ENCODE measurements at places on chromosomes 3 and 15.

DNA sequence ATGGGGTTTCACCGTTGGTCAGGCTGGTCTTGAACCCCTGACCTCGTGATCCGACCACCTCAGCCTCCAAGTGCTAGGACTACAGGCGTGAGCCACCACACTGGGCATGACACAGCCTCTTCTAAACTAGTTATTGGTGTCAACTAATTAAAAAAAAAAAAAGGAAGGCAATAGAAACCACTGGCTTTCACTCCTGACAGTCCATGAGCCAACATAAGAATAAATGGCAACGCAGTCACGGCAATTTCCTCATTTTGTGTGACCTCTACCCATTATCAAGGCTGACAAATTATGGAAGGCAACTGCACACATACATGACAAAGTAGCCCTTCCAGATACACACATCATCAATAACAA lies 5.9 kb downstream of the ARHGEF3 start:
- DNase-seq = no peak

DNA sequence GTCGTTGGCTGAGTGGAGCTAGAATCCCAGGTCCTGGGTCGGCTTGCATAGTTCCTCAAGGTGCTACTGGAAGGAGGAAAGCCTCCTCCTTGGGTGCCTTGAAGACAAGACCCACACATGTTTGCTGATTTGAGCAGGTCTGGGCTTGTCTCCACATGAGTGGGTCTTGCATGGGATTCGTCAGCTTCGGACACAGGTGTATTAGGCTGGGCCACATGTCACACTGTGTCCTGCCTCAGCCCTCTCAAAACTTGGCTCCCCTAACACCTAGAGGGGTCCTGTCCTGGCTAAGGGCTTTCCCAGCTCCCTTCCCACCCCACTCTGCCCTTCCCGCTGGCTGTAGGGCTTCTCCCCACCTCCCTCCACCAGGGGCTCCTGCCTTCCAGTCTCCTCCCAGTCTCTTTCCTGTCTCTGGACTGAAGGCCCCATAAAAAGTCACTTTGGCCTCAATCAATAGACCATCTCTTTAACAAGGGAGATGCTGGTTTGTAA lies 73.0 kb upstream of the ADPGK start:
- no peak for DNase-seq

GRCh38 chr3:133271539-133271938 lies 128.3 kb upstream of the BFSP2 start:
- no peak for DNase-seq

- no peak for DNase-seq
Observed at GRCh38 chr3:147574621-147575020, 165.5 kb downstream of the ZIC1 start.

DNA sequence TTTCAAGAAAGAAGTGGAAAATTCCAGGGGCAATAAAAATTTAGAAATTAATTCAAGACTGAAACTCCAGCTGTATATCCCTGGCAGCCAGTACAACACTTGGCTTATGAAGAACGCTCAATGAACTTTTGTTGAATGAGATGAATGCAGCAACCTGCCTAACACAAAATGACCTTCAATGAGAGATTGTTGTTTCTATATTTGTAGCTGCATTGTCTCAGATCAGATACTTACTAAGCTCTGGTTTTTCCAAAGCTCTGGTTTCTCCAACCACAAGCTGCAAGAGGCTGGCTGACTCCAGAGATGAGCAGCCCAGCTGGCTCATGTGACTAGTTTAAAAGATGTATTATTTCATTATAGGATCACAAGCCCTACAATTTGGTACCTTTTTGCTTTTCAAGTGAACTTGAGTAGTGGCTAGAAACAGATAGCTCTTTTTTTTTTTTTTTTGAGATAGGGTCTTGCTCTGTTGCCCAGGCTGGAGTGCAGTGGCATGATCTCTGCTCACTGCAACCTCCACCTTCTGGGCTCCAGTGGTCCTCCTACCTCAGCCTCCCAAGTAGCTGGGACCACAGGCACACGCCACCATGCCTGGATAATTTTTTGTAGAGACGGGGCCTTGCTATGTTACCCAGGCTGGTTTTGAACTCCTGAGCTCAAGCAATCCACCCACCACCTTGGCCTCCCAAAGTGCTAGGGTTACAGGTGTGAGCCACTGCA lies 57.4 kb downstream of the UMPS start:
- no peak for DNase-seq

GRCh38 chr3:107377151-107377550 lies at the start of gene CCDC54:
TSS of gene CCDC54 (plus strand) at chr3:107377439. CDS start at chr3:107377588, 149 bp downstream.
- DNase-seq = no peak

DNA sequence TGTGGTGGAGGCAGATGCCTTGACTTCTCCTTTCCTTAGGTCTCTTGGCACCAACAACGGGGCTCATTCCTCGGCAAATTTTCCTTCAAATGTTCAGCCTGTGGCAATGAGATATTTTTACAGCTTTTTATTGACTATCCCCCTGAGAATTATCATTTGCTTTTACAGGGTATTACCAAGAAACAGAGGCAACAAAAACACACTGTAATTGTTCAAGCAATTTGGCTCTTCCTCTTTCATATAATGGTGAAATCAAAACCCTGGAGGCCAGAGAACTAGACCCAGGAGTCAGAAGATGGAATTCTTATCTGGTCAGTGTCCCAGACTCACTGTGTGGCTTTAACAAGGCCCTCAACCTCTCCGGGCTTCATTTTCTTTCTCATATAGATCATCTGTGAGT lies 40.1 kb downstream of the TRIM42 start:
- DNase-seq = no peak

DNA sequence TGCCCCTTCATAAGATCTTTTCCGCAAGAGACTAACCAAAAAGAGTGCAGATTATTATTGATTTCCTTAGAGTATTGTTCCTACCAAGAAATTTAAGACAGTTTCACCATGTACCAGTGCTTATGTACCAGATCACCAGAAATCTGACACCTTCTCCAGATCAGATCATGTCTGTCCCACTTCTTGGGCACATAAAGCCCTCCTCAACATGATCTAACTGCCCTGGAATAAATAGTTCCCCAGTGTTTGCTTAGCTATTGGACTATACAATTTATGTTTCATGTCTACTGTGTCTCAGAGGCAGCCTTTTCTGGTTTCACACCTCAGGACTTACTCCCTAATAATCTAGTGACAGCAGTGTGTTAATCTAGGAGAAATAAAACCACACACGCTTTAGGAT lies 46.8 kb downstream of the NME9 start:
- DNase-seq = no peak

DNA sequence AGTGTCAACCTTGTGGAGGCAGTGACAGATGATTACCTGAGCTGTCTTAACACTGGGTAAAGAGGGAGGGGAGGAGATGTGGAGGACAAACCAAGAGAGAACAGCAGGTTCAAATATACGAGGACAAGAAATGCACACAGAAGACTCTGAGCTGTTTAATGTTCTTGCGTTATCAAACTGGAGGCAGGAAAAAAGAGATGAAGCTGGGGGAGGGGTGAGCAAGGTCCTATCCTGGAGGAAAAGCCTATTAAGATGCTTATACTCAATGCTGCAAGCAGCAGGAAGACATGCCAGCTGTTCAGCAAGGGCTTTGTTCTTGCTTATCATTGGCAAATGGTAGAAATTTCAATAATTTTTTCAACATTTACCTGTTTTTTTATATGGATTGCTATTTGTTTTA lies 345.7 kb upstream of the TRIM42 start:
- peak; percentile 55 for DNase-seq

GRCh38 chr15:57282686-57283085 lies 93.6 kb upstream of the CGNL1 start:
- DNase-seq = no peak
